ENCODE measurements at places on chromosomes 2 and 18.

DNA sequence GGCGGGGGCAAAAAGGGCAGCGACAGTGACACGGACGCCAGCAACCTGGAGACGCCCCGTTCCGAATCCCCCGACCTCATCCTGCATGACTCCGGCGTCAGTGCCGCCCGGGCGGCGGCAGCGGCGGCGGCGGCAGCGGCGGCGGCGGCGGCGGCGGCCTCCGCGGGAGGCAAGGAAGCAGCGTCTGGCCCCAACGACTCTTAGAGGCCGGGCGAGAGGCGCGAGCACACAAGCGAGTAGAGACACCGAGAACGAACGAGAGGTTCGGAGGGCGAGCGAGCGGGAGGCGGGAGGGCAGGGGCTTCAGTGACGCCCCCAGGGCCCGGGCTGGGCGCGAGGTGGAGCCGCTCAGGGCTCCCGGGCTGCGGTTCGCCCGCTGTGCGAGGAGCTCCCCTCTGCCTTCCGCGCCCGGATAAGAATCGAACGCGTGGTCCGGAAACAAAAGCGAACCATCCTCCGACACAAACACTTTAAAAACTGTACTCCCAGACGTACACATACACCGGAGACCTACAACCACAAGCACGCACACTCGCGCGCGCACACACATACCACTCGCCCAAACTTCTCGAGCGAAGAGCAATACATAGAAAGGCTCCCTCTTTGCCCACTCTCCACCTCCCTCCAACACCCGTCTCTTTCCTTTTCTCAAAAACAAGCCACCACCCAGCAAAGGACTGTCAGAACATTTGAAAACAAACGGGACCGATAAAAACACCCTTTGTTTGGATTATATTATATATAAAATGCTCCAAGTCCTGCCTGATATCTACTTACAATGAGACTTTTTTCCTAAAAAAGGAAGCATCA lies 2.8 kb downstream of the SP9 start:
- DNase-seq: no peak

- no peak for DNase-seq
Observed at GRCh38 chr18:9869715-9870430, 15.9 kb upstream of the TXNDC2 start.

- DNase-seq: no peak
Observed at GRCh38 chr18:58545338-58546296, 83.3 kb downstream of the ALPK2 start.

DNA sequence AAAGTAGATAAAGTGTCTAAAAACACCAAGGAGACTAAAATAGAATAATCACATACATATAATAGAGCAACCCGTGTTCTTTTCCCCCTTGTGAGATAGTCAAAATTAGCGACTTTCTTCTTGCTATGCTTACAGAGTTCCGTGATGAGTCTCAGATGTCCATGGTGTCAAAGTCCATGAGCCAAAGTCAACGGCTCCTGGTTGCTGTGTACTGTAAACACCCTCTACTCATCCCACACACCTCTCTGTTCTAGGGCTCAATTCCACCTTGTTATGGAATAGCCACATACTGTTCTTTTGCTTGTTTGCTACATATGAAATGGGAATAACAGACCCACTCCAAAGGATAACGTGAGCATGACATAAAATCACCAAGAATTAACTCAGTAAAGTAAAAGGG lies 52.5 kb downstream of the GAREM1 start:
- DNase-seq: no peak

Measured in stimulated activated naive B cell treated with anti-CD40 and anti-IgM and Interleukin-4, amounts not matched to agents 10 μg/mL and 1 μg/mL and 100 μg/mL, for 72 hours (primary cell).